Fibroblast of skin of left quadriceps (primary cell): ENCODE measurements at places on chromosomes 5 and 9.

DNA sequence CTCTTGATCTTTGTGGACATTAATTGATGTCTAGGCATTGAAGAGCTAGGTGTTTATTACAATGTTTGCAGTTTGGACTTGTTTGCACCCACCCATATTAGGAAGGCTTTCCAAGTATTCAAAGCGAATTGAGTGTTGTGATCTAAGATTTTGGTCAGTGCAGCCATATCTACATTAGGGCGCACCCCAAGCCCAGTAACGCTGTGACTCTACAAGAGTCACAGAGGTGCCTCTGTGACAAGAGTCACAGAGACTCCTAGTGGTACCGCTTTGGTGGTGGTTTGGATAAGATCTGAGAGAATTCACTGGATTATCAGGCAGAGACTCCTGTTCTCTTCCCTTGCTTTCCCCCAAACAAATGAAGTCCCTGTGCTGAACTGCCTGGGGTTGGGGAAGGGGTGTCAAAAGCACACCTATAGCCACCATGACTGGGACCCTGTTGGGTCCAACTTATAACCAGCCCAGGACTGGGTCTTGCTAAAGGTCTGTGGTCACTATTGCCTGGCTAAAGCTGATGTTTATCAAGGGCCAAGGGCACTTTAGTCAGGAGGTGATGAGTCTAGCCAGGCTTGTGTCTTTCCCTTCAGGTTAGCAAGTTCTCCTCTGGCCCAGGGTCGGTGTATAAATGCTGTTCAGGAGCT is 114.1 kb upstream of the RIOK2 start:
- peak; percentile 9 for DNase-seq

DNA sequence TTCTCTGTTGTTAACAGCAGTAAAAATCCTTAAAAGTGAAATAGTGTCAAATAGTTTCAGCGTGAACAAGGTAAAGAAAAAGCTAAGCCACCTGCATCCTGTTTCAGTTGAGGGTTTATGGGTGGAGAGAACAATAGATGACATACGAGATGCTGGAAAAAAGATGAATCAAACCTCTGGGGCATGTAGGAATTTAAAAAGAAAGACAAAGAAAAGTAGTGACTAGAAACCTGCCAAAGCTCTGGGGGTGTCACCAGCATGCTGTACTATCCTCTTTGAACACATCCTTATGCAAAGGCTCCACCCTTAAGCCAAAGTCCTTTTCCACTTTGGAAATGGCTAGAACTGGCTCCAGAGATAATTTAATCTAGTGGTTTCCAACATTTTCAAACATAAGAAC is 22.2 kb downstream of the SCAI start:
- no peak for DNase-seq

- no peak for DNase-seq
Measured at GRCh38 chr5:159817262-159818029, 98.8 kb upstream of the ADRA1B start.

DNA sequence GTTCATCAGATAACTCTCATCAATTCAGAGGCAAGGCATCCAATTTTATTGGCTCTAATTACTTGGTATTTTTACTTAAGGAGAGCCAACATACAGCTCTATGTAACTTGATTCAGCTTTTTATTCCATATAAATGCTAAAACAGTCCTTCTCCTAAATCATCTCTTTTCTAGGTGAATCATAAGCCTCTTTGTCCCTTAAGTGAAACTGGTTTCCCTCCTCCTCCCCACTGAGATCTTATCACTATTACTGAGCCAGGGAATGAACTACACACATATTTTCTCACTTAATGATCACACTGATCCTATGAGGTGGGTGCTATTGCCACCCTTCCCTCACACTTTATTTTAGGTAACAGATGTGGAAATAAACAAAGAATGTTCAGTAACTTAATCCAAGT is 1143.8 kb downstream of the MAT2B start:
- no peak for DNase-seq

- DNase-seq = no peak
Measured at GRCh38 chr5:134142806-134143205, 28.3 kb downstream of the TCF7 start.

DNA sequence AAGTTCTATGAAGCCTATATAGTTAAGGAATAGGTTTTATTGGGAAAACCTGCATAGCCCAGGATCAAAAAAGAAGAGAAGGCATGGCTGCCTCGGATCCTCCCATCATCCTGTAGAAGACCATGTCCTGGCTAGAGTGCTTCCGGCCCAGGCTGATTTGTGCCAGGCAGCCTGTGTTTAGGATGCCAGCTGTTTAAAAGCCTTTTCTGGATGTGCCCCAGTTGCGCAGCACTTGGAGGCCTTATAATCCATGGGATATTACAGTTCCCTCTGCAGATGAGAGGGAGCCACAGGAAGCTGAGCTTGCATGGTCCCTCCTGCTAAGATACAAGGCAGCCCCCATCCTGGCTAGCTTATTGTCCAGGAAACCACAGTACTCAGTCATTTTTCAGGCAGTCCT is 97.9 kb downstream of the CHSY3 start:
- DNase-seq = no peak

DNA sequence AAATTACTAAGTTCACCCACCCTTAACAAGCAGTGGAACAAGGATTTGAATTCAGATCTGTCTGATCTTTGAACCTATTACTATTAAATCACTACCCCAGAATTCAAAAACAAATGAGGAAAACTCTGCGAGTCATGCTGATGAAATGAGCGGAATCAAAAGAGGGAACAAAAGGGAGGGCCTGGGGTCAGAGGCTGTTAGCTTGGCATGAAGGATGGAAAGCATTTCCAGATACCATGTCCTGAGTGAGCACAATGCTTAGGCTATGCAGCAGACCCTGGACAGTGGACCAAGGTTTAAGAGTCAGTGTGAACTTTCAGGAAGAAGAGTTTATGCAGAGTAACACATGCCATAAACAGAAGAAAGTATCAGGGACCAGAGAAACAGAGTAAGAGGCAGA is 30.5 kb downstream of the GRIA1 start:
- DNase-seq = no peak

- DNase-seq = no peak
Measured at GRCh38 chr5:56147106-56147505, 86.0 kb downstream of the ANKRD55 start.

- DNase-seq = no peak
Measured at GRCh38 chr9:136620441-136621018, 42.2 kb upstream of the EGFL7 start.

- peak; percentile 79 for DNase-seq
Measured at GRCh38 chr5:132437604-132438266, 52.8 kb downstream of the IRF1 start.

- DNase-seq = no peak
Measured at GRCh38 chr9:137251194-137251461, at the start of gene STPG3. Gene STPG3, plus strand, starts transcription at chr9:137251286. Its CDS starts 1 bp downstream, at chr9:137251287.

DNA sequence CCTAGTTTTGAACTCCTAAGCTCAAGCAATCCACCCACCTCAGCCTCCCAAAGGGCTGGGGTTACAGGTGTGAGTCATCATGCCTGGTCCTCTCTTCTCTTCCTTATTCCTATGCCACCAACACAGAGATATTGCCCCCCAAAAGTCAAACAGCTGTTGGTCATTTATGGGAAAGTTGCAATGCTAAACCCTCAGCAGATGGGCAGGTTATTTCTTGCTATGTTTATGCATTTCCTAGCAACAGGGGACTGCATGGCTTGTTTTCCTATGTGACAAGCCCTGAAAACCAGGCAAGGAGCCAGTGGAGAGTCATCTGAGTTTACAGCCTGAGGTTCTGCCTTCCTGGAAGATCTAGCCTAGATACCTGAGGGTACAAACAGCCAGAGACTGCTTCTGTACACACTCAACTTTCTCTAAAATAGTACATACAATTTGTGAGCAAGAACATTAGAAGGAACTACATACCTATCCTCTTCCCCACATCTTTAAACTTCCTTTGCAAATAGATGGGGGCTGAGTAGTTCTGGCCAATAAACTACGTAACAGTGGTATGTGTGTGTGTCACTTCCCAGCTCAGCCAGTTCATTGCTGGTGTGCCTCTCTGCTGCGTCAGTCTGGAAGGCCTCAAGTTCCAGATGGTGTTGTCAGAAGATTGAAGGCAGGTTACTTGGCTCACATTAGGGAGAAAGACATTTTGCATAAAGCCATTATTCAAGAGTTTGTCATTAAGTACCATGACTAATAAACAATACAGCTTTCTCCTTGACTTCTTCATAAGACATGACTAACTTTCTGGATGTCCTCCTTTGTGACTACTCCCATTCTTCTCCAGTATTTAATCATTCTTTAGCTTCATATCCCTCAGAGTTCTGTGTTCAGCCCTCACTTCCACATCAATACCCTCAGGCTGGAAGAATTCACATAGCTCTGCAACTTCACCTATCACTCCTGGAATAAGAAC is 65.3 kb downstream of the CSNK1A1 start:
- peak; percentile 99 for DNase-seq

- DNase-seq = no peak
Measured at GRCh38 chr5:103255691-103256090, 2.9 kb upstream of the MACIR start.

DNA sequence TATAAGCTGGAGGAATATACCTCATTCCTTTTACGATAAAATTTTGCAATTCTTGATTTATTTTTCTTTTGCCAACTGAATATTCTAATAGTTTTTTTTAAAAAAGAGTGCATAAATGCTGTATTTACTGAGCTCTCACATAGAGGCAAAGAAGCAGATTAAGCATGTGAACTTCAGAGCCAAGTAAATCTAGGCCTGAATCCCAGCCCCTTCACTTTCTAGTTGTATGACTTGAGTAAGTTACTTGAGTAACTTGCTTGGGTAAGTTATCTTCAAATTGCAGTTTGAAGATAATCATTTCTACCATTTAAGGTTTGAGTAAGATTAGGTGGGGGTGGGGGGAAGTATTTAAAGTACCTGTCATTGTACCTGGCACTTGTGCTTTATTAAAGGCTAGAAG is 21.8 kb downstream of the LURAP1L start:
- no peak for DNase-seq

- no peak for DNase-seq
Measured at GRCh38 chr9:83067579-83067978, 4.6 kb upstream of the RASEF start.

DNA sequence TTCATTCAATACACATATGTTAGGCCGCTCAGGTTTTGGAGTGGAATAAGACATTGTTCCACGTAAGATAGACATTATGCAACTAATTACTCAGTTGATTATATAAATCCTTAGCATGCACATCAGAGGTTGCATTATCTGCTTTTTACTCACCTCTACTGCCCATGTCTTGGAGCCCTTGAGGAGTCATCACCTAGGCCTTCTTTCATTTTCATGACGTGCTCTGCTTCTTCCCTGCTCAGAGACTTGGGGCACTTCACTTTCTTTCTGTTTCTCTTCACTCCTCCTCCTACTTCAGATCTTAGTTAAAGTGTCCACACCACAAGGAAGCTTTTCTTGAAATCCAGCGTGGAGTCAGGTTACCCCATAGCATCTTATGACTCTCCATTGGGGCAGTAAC is 241.1 kb downstream of the TLR4 start:
- DNase-seq = no peak

DNA sequence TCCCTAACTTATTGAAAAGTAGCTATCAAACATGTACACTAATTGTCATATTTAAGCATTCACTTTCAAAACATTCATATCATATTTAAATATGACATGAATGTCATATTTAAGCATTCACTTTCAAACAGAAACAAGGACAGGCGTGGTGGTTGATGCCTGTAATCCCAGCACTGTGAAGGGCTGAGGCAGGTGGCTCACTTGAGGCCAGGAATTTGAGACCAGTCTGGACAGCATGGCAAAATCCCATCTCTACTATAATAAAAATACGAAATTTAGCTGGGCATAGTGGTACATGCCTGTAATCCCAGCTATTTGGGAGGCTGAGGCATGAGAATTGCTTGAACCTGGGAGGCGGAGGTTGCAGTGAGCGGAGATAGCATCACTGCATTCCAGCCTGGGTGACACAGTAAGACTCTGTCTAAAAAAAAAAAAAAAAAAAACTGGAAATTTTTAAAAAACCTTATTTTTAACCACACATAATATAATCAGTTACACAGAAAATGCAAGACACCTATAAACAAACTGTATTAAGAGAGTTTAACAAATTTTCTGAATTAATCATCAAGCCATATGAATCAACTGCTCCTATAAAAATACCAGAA is 88.1 kb downstream of the LPAR1 start:
- DNase-seq = no peak

DNA sequence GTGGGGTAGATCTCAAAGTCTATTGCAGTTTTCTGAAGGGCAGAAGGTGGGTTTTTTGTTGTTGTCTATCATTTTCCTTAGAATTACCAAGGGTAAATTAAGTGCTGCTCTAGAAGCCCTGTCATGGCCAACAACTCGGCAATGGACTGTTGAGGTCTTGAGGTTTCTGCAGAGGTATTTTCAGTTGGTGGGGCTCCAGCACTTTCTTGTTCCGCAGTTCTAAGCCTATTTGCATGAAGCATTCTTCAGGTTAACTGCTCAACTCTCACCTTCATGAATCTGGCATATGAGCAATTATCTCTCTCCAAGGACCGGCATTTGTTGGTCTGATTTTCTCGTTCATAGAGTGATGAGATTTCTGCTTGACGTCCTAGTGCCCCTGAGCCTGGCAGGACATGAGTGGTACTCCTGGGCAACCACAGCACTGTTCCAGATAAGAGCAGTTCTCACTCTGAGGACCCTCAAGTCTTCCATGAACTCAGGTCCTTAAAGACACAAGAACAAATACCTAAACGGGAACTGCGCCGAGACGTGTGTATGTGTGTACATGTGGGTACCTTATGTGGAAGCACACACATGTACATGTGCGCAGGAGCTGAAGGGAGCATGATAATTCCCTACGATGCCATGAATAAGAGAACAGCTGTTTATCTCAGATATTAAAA is 544.5 kb downstream of the CSNK1G3 start:
- no peak for DNase-seq

DNA sequence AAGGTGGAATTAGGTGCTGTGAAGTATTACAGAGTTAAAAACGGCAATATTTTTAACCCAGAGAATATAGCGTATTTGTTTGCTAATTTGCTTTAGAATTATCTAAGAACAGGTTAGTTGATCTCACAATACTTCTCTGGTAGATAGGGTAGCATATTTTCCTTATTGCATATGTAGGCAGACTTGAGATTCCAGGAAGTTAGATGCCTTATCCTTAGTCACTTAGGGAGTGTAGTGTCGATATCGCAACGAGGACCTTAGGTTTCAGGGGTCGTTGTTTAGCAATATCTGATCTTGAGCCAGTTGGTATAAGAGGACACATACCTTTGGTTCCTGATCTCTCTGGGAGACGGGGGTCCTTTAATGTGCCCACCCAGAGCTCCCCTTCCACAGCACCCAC is 28.5 kb upstream of the IL6ST start:
- DNase-seq = no peak

DNA sequence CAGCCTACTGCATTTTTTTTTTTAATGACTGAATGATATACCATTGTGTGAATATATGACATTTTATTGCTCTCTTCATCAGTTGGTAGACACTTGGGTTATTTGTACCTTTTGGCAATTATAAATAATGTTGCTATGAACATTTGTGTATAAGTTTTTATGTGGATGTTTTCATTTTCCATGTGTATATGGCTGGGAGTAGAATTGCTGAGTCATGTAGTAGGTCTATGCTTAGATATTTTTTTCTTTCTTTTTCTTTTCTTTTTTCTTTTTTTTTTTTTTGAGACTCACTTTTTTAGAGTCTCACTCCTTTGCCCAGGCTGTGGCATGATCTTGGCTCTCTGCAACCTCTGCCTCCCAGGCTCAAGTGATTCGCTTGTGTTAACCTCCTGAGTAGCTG is 32.9 kb upstream of the FAM120AOS start:
- DNase-seq = no peak
